ENCODE measurements at places on chromosomes 6 and 20.

GRCh38 chr6:112831022-112831421 is 483.9 kb downstream of the RFPL4B start:
- no peak for DNase-seq

GRCh38 chr20:57190536-57191264 is 75.7 kb downstream of the BMP7 start:
- no peak for DNase-seq

DNA sequence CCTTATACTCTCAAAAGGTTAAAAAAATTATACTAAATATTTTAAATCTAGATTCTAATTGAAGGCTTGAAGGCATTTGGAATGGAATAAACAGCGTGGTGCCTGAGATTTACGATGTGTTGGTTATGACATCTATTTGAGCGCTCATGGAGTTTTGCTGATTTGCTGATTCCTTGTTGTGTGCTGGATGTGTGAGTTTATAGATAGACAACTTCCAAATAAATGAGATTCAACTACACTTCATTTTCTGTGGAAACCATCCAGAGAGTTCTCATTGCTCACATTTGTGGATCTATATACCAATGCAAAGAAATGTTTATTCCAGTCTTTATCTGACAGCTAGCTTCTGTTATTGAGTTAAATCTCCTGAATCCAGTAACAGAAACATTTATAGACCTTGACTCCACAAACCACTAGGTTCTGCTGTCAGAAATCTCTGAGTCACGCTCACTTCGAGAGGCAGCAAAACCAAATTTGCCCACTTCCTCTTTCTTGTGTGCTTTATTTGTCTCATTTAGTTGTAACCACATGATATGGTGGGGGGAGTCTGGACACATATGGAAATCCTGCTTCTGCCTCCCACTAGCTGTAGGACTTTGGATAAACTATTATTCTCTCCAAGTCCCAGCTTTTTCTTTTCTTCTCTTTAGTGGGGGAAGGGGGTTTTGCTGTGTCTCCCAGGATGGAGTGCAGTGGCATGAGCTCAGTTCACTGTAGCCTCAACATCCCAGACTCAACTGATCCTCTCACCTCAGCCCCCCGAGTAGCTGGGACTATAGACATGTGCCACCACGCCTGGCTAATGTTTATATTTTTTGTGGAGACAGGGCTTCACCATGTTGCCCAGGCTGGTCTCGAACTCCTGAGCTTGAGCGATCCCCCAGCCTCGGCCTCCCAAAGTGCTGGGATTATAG is 54.5 kb downstream of the IPCEF1 start:
- peak; percentile 39 for DNase-seq

DNA sequence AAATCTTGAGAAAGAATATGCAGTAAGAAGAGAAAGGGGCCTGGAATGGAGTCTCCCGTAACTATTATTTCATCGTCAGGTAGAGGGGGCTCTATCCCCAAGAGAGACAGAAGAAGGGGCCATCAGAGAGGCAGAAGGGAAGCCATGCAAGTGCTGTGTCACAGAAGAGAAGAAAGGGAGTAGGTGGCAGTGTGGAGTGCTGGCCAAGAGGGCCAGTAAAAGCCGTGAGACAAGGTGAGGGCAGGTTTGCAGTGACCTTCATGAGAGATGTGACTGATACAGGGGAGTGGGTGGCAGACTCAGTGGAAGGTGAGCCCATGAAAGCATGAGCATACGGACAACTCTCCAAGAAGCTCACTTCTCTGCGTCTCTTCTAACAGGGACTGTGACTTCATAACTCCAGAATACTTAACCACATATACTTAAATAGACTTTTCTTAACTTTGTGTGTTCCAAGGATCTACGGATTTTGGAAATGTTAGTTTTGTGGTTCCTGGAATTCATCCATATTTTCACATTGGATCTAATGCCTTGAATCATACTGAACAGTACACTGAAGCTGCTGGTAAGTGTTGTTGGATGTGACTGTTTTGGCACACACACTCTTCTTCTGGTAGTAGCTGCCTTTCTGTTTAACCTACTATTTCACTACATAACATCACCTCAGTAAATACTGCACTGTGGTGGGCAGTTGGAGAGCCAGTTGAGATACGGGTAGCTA is 15.6 kb downstream of the PM20D2 start:
- no peak for DNase-seq

Measured in CD4-positive, alpha-beta T cell treated with Interleukin-2 at 100 ng/mL for 4 hours (primary cell).